ENCODE measurements at places on chromosomes 11 and 22.

DNA sequence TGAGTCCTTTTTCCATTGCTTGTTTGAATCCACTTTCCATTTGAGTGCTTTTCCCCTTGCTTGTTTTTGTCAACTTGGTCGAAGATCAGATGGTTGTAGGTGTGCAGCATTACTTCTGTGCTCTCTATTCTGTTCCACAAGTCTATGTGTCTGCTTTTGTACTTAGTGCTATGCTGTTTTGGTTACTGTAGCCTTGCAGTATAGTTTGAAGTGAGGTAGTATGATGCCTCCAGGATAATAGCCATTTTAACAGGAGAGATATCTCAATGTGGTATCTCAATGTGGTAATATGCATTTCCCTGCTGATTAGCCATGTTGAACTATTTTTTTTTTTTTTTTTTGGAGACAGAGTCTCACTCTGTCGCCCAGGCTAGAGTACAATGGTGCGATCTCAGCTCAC is 16.7 kb downstream of the ACRV1 start:
- DNase-seq: no peak

DNA sequence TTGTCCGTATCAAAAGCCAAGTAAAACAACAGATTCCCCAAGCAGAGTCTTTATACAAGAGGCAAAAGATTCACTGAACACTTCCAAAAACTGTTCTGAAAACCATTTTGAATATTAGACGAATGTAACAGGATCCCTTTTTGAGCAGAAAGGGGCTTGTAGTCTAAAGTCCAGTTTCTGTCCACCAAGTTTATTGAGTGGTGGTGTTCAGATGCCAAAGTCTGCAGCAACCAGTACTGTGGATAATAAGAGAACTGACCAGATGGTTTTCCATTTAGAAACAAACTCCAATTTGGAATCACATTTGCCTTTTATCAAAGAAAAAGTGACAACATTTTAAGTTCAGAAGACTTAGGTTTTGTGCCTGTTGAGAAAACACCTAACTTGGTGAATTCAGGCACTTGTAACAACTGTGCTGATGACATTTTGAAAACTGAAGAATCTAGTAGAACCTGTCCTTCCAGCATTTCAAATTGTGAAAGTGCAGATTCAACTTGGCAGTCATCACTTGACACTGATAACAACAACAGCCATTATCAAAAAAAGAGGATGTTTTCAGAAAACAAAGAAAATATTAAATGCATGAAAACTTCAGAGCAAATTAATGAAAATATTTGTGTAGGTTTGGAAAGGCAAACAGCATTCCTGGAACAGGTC is 217.1 kb downstream of the CSNK2A3 start:
- DNase-seq: no peak

- no peak for DNase-seq
Measured at GRCh38 chr22:29639096-29639495, 35.7 kb downstream of the NF2 start.

DNA sequence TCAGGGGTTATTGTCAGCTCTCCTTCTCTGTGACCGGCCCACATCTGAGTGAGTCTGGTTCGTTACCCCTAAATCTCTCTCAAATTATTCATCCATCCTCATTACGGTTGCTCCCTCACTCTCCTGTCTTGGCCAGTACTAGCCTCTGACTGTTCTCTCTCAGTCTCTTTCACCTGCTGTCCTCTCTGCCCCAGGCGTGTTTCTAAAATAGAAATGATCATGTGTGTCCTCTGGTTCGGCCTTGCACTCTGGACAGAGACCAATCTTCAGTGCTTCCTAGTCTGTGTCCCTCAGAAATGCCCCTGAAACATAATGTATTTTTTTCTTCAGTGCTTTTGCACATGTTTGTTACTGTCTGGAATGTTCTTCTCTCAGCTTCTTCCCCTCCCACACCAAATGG is 4.9 kb downstream of the PSMD13 start:
- DNase-seq: no peak

GRCh38 chr11:16603890-16604793 is 134.3 kb upstream of the C11orf58 start:
- DNase-seq: no peak

DNA sequence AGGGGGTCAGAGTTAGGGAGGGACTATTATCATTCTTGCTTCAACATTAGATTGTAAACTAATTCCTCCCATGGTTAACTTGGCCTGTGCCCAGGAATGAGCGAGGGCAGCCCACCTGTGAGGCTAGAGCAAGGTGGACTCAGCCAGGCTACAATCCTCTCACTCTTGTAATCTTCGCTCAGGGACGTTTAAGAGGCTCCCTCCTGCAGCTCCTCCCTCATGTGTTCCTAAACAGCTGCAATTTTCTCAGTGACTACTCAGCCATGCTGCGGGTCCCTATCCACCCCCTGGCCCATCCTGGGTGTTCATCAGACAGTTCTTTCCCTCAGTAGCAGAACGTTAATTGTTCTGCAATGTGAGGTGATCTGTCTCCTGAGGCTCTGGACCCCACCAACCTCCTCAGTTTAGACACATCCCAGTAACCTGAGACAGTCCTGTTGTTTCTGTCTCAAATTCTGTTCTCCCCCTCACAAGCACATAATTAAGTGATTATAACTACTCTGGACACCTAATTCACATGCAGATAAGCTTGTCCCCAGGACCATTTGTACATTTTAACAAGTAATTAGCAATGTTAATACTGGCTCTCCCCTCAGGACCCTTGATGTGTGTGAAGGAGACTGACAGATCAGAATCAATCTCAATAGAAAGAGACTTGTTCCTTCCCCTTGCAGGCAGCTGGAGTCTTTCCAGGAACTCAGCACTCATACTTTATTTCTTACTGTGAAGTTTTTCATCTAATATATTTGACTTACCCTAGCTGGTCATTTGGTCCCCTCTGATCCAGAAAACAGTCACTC is 337.2 kb upstream of the B3GAT1 start:
- DNase-seq: no peak

DNA sequence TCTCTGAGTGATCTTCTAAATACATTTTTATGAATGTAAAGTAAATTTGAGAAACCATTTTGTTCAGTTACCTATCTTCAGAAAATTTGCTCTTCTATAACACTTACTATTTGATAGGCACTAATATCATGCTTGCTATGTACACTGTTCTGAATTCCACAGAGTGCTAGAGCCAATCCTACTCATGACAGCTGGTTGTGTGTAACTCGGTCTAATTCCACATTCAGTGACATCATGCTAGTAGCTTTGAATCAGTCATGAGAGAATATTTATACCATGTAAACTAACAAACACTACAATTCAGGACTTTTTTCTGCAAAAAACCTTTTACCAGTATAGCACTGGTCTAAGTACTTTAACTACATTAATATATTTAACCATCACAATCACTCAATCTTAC is 902.9 kb downstream of the DLG2 start:
- DNase-seq: no peak

DNA sequence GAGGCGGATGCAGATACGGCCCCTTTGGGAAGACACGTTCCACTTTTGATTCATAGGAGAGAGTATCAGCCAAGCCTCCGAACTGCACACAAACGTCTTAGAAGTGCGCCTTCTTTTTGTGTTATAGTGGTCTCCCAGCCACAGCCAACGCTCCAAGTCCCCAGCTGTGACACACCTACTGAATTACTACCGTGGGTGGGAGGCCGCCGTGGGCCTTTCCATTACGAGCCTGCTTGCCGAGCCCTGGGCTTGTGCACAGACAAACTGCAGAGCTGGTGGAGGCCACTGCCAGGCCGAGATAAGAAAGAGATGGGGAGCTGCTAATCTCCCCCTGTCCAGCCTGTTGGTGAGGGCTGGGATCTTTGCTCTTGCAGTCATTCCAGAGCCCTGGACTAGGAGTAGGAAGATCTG is 761 bp downstream of the HMBS start:
- no peak for DNase-seq

DNA sequence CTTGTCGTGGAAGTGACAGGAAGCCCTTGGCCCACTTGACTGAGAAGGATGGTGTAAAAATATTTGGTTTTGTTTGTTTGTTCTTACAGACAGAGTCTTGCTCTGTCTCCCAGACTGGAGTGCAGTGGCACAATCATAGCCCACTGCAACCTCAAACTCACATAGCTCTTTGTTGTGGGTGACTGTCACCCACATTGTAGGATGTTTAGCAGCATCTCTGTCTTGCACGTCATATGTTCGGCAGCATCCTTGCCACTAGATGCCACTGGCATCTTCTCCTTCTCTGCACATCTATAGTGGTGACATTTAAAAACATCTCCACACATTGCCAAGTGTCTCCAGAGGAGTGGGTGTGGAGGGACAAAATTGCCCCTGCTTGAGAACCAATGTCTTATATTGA is 56.8 kb downstream of the PRR5L start:
- no peak for DNase-seq

- no peak for DNase-seq
Measured at GRCh38 chr11:61306221-61306620, 11.1 kb upstream of the VWCE start.

- DNase-seq: no peak
Measured at GRCh38 chr22:41919357-41920224, 4.7 kb upstream of the SHISA8 start.

DNA sequence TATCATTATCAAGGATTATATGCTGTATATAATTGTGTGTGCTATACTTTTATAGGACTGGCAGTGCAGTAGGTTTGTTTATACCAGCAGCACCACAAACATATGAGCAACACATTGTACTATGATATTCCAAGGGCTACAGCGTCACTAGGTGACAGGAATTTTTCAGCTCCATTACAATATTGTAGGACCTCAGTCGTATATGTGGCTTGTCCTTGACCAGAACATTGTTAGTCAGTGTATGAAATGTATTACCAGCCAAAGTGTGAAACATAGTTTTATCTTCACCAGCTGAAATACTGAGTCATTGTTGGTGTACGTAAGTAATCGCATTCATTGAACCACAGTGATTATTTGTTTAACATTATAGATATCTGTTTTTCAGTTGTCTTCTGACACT is 20.4 kb downstream of the JHY start:
- DNase-seq: no peak

DNA sequence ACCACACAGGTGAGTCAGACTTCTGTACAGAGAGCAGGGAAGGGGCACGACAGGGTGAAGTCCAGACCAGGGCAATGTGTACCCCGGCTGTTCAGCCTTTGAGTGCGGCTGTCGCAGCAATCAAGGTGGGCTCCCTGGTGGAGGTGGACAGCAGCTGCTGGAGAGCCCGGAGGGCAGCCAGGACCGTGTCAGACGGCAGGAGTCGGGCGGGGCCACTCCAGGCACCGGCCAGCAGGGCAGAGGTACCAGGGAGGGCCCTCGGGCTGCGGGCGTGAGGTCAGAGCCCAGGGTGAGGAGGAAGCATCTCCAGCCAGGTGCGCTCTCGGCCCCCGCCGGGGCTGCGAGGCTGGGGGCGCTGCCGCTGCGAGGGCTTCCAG is 802 bp upstream of the PIM3 start:
- DNase-seq: no peak

DNA sequence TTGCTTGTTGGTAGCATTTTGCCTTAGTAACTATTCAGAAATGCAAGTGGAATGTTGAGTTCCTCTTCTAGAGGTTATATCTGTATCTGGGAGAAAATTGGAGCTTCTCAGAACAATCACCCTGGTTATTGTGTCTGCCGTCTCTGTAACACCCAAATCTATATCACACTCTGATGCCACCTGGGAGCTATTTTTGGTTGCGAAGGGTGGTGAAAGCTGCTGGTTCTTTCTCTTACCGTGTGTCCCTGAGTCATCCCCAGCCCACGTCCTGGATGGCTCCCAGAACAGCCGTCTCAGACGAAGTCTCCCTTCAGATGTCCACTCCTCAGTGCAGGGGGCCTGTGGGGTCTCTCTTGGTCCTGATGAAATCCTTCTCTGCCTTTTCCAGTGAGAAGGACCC is 83.5 kb downstream of the C22orf31 start:
- DNase-seq: no peak

DNA sequence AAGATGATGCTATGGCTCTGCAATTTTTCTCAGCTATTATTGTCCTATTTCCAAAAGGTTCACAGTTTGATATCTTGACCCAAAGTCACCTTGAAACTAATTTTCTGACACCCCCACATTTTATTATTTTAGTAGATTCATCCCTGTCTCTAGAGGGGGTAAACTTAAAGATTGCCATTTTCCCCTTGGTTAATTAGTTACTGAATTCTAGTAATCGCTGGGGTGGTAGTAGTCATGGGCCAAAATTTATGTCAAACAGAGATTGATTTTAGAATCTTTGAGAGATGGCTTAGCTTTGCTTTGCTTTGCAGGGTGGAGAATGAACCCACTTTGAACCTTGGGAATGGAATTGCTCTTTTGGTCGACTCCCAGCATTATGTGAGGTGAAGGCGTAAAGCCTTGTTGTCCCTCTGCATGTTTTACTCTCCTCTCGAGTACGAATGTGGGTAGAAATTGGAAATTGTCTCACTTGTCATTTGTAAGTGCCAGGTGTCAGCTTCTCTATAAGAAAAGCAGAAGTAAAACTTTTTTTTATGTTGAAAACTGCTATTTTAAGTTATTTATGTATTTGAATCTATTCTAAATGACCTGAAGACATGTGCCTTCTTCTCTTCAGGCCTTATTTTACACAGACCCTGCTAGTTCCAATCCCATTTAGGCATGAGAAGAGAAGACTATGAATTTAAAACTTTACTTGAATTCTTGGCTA is 42.4 kb upstream of the RCE1 start:
- no peak for DNase-seq

- DNase-seq: no peak
Measured at GRCh38 chr22:41499624-41500280, 30.8 kb downstream of the ACO2 start.

DNA sequence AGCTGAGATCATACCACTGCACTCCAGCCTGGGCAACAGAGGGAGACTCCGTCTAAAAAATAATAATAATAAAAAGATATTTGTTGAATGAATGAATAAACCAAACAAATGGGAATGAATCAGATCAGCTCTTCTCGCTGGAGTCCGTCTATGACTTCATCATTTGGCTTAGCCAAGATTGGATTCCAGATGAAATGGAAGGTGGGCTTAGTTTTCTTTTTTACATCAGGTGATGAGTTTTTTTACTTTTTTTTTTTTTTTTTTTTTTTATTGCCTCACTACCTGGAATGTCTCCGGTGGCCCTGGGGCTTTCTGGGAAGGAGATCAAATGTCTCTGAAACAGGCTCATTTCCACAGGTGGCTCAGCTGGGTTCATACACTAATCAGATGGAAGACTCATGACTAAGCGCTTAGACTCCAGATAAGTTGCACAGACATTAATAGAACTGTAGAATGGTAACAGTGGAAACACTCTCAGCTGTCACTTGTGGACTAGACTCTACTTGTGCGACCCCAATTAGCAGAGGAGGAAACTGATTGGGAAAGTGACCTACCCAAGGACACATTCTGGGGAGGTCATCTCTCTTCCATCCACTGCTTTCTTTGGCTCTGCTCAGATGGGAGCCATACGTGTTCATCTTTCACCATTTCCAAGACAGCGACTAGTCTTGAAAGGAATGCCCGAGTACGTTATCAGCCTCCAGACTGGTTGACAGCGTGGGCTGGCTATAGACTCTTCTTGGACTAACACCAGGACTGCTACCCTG is 20.5 kb upstream of the RBFOX2 start:
- no peak for DNase-seq

- no peak for DNase-seq
Measured at GRCh38 chr11:67345920-67346819, 7.2 kb downstream of the POLD4 start.

GRCh38 chr11:45169310-45170072 is 23.1 kb downstream of the PRDM11 start:
- no peak for DNase-seq

GRCh38 chr11:133946541-133947318 is 10.0 kb downstream of the IGSF9B start:
- DNase-seq: no peak

Measured in stimulated activated CD4-positive, alpha-beta T cell treated with anti-CD3 and anti-CD28 coated beads, Interleukin-1b, Interleukin-23, amount 100 ng/mL, for 1 hour (primary cell).